ENCODE measurements at places on chromosomes 7 and 10.

DNA sequence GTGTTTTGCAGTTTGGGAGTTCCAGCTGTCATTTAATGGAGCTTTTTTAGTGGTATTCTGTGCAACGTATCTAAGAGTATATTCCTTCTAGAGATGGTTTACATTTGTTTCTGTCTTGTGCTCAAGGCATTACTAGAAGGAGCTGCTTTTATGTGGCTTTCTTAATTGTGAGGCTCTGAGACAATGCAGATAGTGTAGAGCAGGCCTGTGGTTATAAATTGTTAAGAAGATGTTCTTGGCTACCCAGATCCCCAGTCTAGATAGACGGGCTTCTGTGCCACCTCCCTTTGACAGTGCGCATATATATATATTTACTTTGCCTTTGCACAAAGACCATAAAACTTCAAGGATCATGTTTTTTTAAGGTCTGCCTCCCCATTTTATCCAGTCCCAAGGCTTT lies 160.8 kb upstream of the PODXL start:
- no peak for DNase-seq

DNA sequence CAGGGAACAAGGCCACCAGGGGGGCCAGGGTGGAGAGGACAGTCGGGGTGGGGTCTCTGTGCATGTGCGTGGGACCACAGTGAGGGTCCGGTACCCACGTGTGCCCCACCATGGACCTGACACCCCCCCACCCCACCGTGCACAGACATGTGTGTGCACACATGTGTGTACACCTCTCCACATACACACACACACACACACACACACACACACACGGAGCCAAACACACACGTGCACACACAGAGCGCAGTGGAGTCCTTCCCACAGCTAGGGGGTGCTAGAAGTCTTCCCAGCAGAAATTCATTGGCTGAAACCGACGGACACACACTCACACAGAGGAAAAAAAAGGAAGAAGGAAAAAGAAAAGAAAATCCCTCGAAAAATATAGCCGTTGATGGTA lies 42.8 kb upstream of the GNA12 start:
- DNase-seq: peak; percentile 15

DNA sequence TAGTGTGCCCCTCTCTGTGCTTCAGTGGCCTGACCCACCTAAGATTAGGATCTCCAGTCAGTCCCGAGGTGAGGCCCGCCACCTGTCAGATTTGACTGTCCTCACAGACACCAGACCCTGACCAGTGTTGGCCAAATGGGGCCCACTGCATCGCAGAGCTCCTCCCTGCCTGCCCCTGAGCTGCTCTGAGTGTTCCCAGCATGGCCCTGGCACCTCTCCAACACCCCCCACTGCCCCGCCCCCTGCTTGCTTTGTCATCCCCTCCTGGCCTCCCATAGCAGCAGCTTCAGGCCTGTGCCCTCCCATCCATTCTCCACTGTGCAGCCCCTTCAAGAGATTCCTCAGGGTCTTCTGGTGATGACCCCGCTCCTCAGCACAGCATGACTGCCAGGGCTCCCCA lies 67.6 kb downstream of the C10orf120 start:
- no peak for DNase-seq

- DNase-seq: no peak
Measured at GRCh38 chr7:130363026-130363847, 17.1 kb upstream of the CPA1 start.

- DNase-seq: no peak
Measured at GRCh38 chr7:11668727-11669126, 163.3 kb downstream of the THSD7A start.

DNA sequence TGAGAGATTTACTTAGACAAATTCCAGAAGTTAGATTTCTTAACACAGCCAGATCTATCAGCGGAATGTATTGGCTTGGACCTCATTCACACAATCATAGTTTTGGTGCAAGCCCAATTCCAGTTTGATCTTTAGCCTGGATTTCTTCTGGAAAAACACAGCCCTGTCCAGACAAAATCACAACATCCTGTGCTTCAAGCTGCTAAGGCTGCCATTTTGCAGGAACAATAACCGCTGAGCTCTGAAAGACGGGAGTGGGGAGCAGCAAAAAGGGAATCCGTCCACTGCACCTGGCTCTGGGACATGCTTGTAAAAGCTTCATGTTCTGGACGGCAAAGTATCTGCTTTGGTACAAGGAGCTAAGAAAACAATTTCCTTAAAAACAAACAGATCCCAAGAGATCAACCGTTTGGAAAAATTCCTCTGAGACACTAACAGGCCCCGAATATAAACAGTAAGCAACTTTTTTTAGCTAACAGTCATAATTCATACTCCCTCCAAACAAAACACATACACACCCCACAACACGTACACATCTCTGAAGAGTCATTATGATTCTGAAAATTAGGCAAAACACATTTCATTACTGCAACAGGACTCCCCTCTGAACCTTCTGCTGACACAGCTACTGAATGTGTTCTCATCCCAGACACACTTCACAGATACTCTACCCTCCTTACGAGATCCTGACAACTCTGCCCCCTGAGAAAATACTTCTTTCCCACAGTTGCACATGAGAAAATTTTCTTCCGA lies 32.4 kb downstream of the ITIH5 start:
- no peak for DNase-seq

DNA sequence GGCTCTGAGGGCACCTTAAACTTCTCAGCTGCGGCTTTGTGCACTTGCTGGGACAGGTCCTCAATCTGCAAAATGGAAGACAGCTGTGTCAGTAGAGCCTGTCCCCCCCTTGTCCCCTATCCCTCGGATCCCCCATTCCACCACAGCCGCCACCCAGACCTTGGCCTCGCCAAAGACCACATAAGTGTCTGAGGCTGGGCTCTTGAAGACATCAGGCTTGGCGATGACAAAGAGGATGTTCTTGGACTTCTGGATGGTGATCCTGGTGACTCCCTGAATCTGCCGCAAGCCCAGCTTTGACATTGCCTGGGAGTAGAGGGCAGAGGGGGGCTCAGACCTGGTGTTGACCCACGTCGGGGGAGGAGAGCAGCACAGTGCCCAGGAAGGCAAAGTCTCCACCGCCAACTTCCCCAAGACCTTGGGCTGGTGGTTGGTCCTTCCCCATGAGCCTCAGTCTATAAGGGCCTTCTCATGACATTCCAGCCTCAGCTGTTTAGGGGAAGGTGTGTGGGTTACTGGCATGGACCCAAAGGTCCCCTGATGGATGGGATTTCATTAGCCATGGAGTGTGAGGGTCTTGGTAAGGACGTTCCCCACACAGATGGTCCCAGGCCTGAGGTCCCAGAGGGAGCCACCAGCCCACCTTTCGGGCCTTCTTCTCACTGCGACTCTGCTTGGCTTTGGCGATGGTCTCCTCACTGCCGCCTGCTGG lies 7.7 kb downstream of the NACAD start:
- DNase-seq: no peak

DNA sequence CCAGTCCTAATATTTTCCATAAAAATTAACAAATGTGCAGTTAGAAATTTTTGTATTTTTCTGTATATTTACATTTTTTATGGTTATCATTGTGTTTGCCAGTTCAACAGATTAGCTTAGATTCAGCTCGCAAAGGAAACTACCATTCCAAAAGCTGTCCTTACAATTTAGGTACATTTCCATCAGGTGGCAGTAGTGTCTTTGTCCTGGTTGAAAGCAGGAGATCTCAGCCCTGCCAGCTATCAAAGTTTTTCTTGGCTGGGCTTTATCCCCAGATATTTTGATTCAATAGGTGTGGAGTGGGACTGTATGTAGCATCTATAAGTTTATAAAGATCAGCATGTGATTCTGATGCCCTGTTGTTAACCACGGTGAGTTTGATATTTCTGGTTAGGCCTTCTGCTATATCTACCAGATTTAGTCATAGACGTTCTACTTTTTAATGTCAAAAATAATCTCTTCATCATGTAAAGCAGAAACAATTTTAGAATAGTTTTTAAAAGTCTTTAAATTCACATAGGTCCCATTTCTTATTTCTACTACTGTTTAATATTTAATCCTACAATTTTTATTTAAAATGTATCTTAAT lies 15.5 kb upstream of the ICA1 start:
- no peak for DNase-seq

- no peak for DNase-seq
Measured at GRCh38 chr7:101671371-101672356, 42.6 kb upstream of the MYL10 start.

- DNase-seq: no peak
Measured at GRCh38 chr10:43471935-43472720, 35.2 kb downstream of the ZNF487 start.

DNA sequence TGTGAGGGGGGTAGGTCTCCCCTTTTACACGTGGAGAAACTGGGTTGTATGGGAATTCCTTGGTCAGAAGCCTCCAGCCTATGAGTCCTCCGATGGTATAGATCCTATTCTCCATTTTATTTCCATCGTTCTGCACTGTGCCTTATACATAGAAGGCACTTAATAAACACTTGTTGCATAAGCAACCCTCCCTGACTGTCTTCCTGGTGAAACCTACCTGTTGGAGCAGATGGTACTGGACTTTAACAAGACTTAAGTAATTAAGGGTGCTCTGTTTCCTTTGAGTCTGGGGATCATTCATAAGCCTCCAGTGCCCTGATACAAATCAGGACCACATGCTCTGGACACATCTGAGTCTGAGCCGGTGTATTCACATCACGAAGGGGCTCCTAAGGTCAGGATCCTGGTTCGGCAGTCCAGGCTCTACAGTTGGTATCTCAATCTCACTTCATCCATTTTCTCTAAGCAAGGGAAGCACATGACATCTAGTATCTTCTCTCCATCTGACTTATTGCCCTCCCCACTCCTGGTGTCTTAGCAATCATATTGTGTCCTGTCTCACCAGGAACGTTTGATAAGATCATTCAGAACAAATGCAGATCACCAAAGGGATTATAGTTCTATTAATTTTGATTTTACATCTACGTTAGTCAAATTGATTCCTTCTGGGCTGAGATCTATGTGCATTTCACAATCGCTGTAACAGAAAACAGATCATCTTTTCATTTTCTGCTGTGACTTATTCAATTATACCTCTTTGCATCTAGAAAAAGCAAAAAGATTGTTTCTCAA lies 22.8 kb upstream of the EZH2 start:
- DNase-seq: no peak

DNA sequence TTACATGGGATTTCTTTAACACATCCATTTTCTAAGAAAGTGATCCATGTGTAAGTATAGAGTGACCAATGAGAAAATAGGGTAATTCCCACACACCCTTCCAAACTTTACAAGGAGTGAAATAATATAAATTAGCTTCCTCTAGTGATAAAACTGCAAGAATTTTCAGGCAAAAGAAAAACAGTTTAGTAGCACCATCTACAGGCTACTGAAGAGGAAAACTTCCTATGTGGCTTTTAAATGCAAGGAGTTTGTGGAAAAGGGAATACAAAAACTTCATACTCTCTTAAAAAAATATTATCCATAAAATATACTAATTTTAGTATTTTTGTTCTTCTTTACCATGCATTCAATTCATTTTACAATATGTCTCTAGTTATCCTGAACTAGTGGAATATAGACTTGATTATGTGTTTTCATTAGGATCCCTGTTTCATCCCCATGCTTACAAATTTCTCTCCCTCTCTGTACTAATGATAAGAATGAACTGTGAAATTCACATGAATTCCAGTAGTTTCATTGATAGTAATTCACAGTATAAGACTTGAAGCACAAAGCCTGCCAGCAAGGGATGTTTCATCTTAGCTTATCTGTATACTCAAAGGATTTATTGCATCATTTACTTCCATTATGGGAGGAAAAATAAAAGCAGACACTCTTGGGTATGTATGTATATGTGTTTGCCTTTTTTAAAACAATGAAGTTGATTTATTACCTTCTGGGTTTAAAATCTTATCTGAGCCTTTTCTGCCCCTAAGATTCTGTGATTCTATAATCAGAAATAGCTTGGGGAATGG lies 442.9 kb downstream of the AUTS2 start:
- no peak for DNase-seq

GRCh38 chr10:125016123-125016522 lies 74.2 kb downstream of the ZRANB1 start:
- no peak for DNase-seq

GRCh38 chr10:94240901-94241300 lies 121.8 kb downstream of the NOC3L start:
- DNase-seq: no peak

GRCh38 chr10:21517134-21518031 lies 8.1 kb downstream of the SKIDA1 start:
- no peak for DNase-seq

DNA sequence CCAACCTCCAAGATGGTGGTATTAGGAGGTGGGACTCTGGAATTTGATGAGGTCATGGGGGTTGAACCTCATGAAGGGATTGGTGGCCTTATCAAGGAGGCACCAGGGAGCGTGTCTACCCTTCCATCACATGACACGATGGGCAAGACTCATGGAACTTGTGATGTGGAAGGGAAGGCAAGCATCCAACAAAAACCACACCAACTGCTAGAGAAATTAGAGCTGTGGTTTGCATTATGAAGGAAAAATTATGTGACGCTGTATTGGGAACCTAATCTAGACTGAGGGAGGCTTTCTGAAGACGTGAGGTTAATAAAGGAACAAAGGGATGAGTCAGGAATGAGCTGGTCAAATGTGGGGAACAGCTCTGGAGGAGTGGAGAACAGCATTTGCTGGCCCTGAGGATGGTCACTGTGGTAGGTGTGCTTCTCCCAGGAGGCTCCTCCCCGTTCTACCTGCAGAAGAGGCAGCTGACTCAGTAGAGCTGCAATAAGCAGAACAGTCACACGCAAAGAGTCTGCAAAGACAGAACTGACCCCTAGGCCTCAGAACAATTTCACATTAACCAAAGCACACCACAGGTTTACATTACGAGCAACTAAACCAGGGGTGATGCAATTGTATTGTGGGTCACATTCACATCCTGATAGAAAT lies 236.6 kb upstream of the GRB10 start:
- DNase-seq: no peak

- peak; percentile 79 for DNase-seq
Measured at GRCh38 chr10:102229810-102230263, 3.7 kb downstream of the ELOVL3 start.
